ENCODE measurements at places on chromosomes 6 and 20.

DNA sequence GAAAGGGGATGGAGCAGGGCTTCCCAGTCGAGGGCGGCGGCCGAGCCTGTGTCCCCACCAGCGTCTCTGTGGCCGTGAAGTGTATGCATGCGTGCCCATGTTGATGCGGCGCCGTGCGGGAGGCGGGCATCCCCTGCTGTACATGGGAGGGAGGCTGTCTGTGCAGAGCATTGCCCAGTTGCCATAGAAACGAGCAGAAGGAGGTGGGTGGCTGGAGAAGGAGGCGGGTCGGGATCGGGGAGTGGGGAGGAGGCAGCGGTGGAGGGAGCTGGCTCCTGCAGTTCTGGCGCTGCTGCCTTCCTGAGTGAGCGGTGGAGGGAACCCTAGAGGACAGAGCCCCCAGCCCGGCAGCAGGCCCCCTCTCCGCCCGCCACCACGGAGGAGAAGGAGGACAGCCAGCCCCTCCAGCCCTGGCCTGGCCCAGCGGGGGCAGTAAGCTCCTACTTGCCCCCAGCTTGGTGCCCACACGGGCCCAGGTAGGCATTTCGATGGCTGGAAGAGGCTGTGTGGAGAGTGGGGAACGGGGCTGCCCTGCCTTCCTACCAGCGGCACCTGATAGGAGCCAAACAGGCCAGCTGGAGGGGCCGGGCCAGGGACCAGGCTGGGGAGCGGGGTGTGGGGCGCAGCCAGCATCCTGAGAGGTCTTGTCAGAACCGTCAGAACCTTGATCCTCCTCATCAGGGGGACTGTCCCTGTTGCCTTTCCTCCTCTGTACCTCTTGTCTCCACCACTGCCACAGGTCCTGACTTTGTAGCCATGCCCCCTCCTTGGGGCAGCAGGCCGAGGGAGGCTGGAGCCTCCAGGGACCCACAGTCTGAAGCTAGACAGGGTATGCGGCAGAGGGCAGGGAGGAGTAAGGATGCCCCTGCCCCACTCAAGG lies 41.3 kb downstream of the SPDEF start:
- no peak for DNase-seq

DNA sequence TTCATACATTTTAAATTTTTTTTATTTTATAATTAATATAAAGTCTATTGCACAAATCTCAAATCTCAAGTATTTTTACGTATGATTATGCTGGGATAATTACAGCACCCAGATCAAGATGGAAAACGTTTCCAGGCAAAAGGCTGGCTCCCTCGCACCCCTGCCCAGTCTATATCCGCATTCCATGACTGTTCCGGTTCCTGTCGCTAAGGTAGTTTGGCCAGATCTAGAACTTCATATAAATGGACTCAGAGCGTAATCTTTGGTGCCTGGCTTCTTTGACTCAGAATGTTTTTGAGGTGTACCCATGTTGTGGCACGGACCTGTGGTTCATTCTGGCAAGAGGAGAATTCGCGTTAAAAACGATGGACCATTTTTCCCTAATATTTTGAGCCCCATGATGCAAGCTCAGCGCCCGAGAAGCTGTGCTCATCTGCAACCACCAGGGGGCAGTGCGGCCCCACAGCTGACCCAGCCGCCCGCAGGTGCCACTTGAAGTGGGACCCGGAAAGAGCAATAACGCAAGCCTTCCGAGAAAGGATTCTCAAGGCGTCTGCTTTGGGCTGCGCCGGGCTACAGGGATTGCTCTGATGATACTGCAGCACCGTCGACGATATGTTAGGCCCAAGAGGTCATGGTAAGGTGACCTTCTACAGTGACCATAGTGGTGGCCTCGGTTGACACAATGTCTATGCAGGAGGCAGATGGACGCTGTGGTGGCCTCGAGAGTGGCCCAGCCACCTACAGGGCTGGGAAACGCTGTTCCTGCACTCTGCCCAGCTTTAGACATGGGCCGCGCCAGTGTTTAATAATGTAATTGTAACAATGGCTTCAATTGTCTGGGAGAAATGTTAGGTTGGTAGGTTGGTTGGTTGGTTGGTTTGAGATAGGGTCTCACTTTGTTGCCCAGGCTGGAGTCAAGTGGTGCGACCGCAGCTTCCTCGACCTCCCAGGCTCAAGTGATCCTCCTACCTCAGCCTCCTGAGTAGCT lies 160.1 kb downstream of the ZMYND8 start:
- DNase-seq: no peak

DNA sequence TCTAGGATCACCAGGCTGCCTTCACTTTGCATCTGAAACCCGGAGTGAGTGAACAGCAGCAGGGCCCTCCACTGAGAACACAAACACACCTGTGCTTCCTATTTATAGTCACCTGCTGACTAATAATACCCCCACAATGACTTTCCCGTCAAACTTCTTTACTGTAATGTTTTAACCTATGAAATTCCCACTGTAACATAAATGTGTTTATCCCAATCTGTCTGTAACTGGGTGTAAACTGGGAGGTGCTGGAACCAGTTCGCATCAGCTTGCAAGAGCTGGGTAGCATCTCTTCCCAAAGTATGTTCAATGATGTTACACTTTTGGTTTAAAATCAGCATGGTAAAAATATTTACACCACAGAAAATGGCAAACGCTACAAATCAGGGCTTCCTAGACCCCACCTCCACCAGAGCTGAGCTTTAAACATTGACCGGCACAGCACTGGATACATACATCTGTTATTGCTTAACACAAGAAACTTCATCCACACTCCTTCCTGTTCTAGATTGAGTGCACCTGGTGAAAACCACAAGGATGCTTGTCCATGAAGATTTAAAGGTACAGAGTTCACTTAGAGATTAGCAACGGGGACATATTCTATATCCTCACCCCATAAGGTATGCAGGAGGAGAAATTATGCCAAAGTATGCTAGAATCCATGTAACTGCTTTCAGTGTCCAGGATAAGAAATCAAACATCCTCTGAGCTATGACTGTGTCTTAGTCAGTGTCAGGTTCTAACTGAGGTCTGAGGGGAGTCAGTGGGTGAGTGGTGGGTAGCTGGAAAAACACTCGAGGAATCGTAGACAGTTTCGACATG lies 79.0 kb downstream of the ALDH8A1 start:
- DNase-seq: no peak

- no peak for DNase-seq
These were observed 245.1 kb downstream of the ERMARD start for GRCh38 chr6:169996378-169997051.

DNA sequence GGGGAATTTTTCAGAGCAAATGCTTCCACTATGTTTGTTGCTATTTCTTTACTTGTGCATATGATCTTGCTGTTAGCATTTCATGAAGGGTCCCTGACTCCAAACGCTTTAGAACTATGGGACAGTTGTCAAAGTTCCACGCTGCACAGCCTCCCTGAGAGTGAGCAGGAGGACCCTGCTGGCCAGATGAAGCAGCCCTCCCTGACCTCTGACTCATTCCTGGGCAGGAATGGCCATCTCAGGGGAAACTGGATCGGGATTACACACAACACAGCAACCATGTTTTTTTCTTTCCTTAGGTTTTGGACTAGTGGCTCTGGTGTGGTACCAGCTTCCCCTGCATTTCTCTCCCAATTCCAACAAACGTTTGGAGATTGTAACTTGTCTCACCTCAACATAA lies 710.9 kb upstream of the AGPAT4 start:
- DNase-seq: no peak
